MV-4-11 (cell line): ENCODE measurements at places on chromosomes 2 and 18.

DNA sequence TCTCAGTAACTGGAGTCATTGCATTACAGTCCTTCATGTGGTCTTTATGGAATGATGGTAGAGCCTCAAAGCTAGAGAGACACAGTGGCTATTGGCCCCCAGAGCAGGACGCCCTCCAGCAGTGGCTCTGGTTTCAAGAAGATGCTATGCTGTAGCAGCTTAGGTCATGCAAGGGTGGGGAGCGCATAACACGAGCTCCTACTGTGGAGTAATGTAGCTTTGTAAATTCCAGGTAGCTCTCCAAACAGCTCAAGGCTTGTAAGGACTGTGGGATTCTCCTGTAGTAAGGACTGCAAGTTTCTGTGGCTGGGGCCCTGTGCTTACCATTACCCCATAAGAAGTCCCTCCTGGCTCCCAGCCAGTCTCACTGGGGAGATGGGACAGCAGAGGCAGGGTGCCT is 15.6 kb downstream of the APLF start:
- no peak for DNase-seq

DNA sequence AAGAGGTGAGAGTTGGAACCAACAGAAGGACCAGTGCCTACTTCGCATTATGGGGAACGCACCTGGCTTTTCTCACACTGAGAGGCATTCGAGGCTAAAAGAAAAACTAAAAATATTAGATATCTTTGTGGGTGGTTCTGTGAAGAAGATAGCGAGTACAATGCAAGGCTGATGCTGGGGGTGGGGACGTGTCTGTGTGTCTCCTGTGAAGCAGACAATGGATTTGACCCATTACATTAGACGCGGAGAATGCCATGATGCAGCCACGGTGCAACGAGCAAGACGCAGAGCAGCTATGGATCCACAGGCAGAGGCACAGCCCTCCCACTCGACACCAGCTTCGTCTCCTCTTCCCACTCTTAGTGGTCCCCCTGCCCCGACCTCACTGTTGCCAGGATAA is 61.0 kb downstream of the ADCY3 start:
- no peak for DNase-seq

GRCh38 chr2:54330926-54331835 is 75.2 kb upstream of the TSPYL6 start:
- DNase-seq, result no peak

GRCh38 chr2:239728751-239729150 is 296.4 kb downstream of the NDUFA10 start:
- no peak for DNase-seq

- DNase-seq, result no peak
Observed at GRCh38 chr2:149004836-149005235, 33.7 kb upstream of the LYPD6B start.

- DNase-seq, result no peak
Observed at GRCh38 chr2:140567734-140568133, 1563.1 kb downstream of the LRP1B start.

- no peak for DNase-seq
Observed at GRCh38 chr2:20666304-20667150, at the start of gene GDF7. Gene GDF7 (plus strand): TSS chr2:20667144. CDS start chr2:20667240, 96 bp downstream.

DNA sequence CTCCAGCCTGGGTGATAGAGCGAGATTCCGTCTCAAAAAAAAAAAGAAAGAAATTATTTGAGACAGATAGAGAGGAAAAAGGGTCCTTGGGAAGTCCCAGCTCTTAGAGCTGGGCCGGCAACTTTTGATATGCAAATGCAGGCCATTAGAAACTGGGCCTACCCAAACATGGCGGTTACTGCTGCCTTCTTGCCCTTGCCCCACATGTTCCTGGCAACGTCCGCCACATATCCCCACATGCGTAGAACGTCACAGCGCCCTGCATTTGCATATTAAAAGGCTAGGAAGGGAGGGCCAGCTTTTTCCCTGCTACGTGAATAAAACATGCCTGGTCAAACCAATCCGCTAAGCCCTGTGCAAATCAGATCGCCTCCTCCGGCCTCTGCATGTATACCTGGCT is 40.7 kb upstream of the LBH start:
- no peak for DNase-seq

DNA sequence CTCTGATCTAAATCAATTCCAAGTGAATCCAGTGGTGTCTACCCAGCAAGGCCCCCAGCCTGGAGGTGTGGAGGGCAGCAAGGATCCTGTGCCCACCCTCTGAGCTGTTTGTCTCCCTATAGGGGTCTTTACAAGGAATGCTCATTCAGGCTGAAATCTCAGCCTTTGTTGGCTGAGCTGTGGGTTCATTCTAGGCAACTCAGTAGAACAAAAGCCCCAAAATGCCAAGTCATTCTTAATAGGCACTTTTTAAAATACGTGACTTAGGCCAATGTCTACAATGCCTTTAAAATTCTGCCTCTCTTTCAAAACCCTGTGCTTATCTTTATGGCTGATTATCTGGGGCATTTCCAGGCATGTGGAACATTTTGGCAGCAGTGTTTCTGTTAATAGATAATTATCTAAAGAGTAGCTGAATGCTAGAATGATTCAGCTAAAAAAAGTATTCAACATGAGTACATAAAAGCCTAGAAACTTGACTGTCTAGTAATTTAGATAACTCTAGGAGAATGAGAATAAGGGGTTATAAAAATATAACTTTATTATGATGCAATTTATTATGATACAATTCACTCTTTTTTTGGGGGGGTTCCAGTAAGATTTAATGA is 7.4 kb downstream of the UGT1A6 start:
- no peak for DNase-seq

- DNase-seq, result no peak
Observed at GRCh38 chr18:77165503-77166188, 33.1 kb upstream of the MBP start.

- DNase-seq, result peak; percentile 100
Observed at GRCh38 chr18:48896875-48897511, 53.8 kb downstream of the SMAD7 start.

GRCh38 chr18:13051159-13051558 is 60.0 kb downstream of the CEP192 start:
- no peak for DNase-seq

DNA sequence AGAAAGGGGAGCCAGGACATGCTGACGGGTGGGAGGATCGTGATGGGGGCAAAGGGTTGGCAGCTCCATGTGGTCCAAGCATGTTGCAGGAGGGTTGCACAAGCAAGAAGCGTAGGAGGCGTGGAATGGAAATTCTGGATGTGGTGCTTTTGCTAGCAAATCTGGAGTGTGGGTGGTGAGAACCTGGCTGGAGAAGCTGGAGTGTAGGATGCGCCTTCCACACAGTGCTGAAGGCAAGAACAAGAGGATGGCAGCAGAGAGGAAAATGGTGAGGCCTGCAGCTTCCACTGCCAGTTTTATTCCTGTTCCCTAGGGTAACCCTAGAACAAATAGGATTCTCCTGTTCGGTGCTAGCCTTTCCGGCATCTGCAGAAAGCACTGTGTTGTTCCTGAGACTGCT is 22.4 kb downstream of the CREG2 start:
- DNase-seq, result no peak

DNA sequence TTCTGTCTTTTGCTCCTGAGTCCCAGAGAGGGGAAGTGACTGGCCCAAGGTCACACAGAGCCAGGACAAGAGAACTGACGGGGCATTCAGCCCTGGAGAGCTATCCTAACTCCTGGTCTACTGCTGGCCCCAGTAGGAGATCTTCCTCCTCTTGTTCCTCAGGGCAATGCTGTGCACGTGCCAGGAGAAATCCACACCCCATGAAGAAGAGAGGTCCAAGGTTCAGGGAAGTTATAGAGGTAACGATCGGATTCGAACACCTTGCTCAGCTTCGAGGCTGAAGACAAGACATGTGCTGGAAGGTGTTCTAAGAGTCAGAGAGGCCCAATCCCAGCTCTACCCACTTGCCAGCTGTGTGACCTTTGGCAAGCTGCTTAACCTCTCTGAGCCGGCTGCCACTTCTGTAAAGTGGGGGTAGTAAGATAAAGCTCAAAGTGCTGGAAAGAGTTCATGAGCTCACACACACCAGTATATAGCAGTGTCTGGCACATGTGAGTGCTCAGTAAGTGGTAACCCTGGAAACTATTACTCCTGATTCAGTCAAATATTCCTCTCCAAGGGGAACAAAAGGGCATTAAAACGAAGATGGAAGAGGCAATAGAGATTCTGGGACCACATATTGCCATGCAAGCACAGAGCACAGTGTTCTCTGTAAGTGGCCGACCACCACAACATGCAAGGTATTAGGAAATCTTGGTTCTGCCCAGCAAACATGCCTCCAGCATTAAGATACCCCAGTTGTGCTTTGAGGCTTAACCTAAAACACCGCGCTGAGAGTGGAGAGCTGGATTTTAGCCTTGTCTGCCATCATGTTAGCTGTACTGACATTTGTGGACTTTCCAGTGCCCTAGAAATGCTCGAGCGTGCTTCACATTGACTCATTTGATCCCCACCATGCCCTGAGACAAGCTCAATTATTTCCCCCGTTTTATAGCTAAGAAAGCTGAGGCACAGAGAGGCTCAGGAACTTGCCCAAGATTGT is 25.6 kb downstream of the SERTAD2 start:
- DNase-seq, result no peak

- no peak for DNase-seq
Observed at GRCh38 chr18:42196651-42197050, 241.6 kb downstream of the PIK3C3 start.

- no peak for DNase-seq
Observed at GRCh38 chr2:112836163-112836560, 417 bp downstream of the IL1B start.

DNA sequence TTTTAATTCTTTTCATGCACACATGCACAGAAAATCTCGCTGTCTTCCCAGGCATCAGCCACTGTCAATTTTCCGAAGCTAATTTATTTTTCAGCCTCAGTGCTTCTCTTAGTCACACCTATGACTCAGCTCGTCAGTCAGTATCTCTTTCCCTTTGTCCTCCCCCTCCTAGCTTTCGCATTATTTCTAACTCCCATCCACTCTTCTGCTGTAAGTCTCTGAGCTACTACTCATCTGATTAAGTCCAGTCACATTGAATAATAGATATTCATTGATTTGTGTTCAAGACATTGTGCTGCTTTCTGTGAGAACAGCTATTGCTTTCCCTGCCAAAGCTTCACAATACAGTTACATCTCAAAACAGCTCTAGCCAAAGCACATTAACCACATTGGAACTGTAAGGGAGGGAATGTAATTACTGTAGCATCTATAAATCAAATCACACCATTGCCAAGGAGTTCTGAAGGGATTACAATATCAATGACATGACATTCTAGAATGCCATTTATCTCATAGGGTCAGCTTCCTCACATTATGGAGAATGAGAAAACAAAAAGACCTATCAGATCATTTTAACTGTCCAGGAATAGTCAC is 89.4 kb downstream of the SCN3A start:
- no peak for DNase-seq

GRCh38 chr2:39516347-39517101 is 79.4 kb upstream of the MAP4K3 start:
- DNase-seq, result no peak

- no peak for DNase-seq
Observed at GRCh38 chr18:55908901-55909366, 320.9 kb upstream of the TCF4 start.

DNA sequence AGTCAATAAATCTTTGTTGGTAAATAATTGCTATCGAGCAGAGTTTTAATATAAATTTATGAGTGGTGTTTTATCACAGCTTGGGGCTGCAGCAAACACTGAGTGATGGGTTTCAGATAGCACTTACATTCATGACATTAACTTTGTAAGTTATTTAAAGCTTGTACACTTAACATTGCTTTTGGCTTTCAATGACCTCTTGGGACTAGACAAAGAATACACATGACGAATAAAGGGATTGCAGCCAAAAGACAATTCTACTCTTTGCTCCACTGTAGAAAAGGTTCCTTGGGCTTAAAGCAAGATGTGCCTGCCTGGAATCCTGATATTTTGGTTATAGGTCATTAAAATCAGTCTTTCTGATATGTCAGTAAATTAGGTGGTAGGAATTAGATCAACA is 299.5 kb downstream of the GBX2 start:
- DNase-seq, result no peak

GRCh38 chr18:51614967-51615571 is 417.6 kb upstream of the MEX3C start:
- no peak for DNase-seq

- DNase-seq, result no peak
Observed at GRCh38 chr18:59200787-59201186, 19.2 kb upstream of the GRP start.

GRCh38 chr18:49227001-49227380 is 233.5 kb downstream of the DYM start:
- DNase-seq, result no peak

DNA sequence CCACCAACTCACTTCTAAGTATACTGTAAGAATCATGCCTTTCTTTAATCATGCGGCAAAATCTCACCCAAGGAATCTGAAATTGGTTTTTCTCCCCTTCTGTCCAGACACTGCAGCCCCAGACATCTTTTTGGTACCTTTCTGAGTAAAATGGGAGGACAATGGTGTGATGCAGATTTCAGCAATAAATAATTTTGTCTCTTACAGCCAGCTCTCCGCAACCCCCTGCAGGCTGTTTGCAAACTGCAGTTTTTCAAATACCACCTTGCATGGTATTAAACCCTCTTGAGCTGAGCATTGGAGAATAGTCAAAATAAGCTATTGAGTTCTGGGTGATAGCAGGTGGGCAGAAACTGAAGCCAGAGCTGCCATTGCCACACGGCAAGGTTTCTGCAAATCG is 32.2 kb downstream of the GPR39 start:
- peak; percentile 19 for DNase-seq

DNA sequence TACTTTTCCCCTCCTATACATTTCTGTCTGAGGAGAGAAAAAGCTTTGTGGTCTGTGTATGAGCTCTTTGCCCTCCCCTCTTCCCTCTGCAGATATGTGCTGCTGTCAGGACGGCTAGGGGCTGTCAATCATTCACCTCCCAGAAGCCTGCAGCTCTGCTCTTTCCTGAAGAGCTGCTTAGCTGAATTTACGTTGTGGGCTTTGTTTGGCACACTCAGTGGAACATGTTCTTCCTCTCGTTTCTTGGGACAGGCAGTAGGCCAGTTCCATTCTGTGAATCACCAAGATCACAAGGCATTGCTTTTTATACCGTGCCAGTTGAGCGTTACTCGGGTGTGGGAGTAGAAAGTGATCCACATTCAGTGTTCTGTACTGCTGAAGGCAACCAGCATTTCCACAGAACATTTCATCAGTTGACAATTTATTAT is 136.7 kb downstream of the LAMA3 start:
- peak; percentile 32 for DNase-seq

GRCh38 chr2:164661349-164661748 is 40.1 kb upstream of the GRB14 start:
- no peak for DNase-seq
